Bronchial smooth muscle cell (primary cell): ENCODE measurements at places on chromosomes 2 and 18. TPM values are rescaled to one million over a fixed set of nuclear protein-coding genes. Genes with fewer than 3 reads are reported as not detected.

Gene CRYGD
- total RNA-seq, result not detected in 2 replicates

Gene MSTN
- 0.09 and 0.16 TPM in 2 replicates for total RNA-seq

Gene SPHKAP
- 0.09 TPM in 1 of 2 replicates, not detected in the other for total RNA-seq

Gene RSAD2
- total RNA-seq, result under 0.01 and 0.47 TPM in 2 replicates

Gene ALPG
- total RNA-seq, result not detected in 2 replicates

Gene TMEM198
- 0.95 and 1.3 TPM in 2 replicates for total RNA-seq

Gene EML6
- total RNA-seq, result 0.17 and 0.63 TPM in 2 replicates

Gene KLHL30
- 0.09 and 0.16 TPM in 2 replicates for total RNA-seq

Gene INHBB
- total RNA-seq, result not detected in 2 replicates

Gene ASAP2
- total RNA-seq, result 18.6 and 20.1 TPM in 2 replicates

Gene MXD1
- 2.9 and 3.3 TPM in 2 replicates for total RNA-seq

Gene NPHP1
- 5.5 and 5.7 TPM in 2 replicates for total RNA-seq

Gene HOXD11
- total RNA-seq, result not detected in 2 replicates

Gene GREB1
- 0.47 and 0.60 TPM in 2 replicates for total RNA-seq

Gene IRS1
- total RNA-seq, result 11.7 and 14.5 TPM in 2 replicates

Gene HOXD12
- not detected in 2 replicates for total RNA-seq

Gene HOXD9
- total RNA-seq, result not detected in 2 replicates

Gene CCDC74A
- 7.9 and 9.3 TPM in 2 replicates for total RNA-seq

Gene CPLX4
- not detected in 2 replicates for total RNA-seq

Gene MALT1
- total RNA-seq, result 10.2 and 13.9 TPM in 2 replicates

Gene DSEL
- total RNA-seq, result 35.7 and 74.9 TPM in 2 replicates

Gene CPO
- total RNA-seq, result 0.16 and 0.17 TPM in 2 replicates

Gene FBXO41
- 0.60 and 0.95 TPM in 2 replicates for total RNA-seq

Gene ZNF2
- total RNA-seq, result 8.8 and 10.2 TPM in 2 replicates

Gene CCDC195
- total RNA-seq, result 0.26 TPM in 1 of 2 replicates, not detected in the other

Gene PTPRN
- total RNA-seq, result 7.2 and 12.6 TPM in 2 replicates

Gene DSG1
- total RNA-seq, result not detected in 2 replicates

Gene DTNA
- total RNA-seq, result 12.6 and 19.1 TPM in 2 replicates

Gene SERPINB10
- total RNA-seq, result not detected in 2 replicates

Gene ALPP
- not detected in 2 replicates for total RNA-seq

Gene SERPINB12
- total RNA-seq, result not detected in 2 replicates

Gene UGT1A1
- not detected in 2 replicates for total RNA-seq

Gene RAB27B
- 0.52 and 38.5 TPM in 2 replicates for total RNA-seq

Gene EFR3B
- total RNA-seq, result 0.26 and 0.47 TPM in 2 replicates

Gene MAPRE2
- 9.1 and 22.4 TPM in 2 replicates for total RNA-seq

Gene GMPPA
- 57.7 and 58.9 TPM in 2 replicates for total RNA-seq

Gene RRM2
- total RNA-seq, result 1.9 and 3.2 TPM in 2 replicates

Gene ZSWIM2
- not detected in 2 replicates for total RNA-seq

Gene ADGRF3
- total RNA-seq, result not detected in 2 replicates

Gene FER1L5
- 1.1 and 1.4 TPM in 2 replicates for total RNA-seq

Gene SCN3A
- 0.17 and 0.47 TPM in 2 replicates for total RNA-seq

Gene AOX1
- 8.9 and 19.4 TPM in 2 replicates for total RNA-seq

Gene CHMP1B
- 59.6 and 61.3 TPM in 2 replicates for total RNA-seq

Gene CMPK2
- 0.17 and 0.47 TPM in 2 replicates for total RNA-seq

Gene ACADL
- under 0.01 and 0.26 TPM in 2 replicates for total RNA-seq

Gene VWA3B
- total RNA-seq, result 0.16 and 0.17 TPM in 2 replicates

Gene GCG
- not detected in 2 replicates for total RNA-seq
